ENCODE measurements at places on chromosomes 3 and 15.

- peak; percentile 94 for DNase-seq
These were observed at the start of gene LMCD1 for GRCh38 chr3:8501371-8502131. LMCD1 (plus strand) TSS chr3:8501823; CDS start chr3:8501939, 116 bp downstream.

- no peak for DNase-seq
These were observed 7.6 kb downstream of the CORO2B start for GRCh38 chr15:68586274-68586961.

- DNase-seq: no peak
These were observed 8.1 kb downstream of the EDEM1 start for GRCh38 chr3:5195605-5196004.

DNA sequence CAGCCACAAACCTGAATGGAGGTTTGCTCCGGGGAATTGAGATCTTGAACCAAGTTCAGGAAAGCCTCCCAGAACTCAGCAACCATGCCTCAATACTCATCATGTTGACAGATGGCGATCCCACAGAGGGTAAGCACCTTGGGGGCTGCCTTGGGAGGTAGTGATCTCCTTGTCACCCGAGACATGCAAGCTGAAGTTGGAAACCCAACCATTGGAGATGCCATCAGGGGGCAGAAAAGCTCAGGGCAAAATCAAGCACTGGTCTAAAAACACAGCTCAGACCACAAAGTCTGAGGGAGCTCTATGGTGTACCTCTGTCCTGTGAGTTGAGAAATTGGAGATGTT, 5.8 kb downstream of the ITIH1 start:
- no peak for DNase-seq

GRCh38 chr3:137582484-137582883, 181.6 kb upstream of the SOX14 start:
- peak; percentile 6 for DNase-seq
